ENCODE measurements at places on chromosomes 5 and 9. TPM values are rescaled to one million over a fixed set of nuclear protein-coding genes. Genes with fewer than 3 reads are reported as not detected.

The DRD1 gene
- total RNA-seq: not detected

DNA sequence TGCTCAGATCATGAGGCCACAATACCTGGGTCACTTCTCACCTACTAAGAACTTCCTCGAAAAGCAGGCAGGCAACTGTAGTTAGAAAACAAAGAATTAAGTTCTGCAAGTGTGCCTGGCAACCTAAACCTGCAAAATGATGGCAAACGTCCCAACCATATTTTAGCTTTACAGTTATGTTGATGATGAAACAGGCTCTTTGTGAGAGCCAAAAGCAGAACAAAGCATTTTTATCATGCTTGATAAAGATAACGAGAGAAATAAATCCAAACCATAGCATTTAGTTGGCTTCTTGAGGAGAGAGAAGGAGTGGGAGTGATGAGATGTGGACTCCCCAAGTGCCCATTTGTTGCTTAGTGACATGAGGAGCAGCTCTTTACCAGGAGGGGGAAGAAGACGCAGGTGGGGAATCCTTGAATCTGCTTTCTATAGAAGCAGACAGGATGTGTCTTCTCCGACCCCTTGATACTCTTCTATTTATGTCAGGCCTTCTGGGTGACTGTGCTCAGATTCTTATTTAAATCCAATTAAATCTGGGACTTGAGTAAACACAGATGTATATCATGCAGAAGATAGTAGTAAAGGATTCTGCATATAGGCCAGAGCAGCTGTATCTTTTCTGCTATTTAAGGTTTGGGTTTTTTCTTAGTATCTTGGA lies 221.2 kb downstream of the TMEM167A start:
- DNase-seq: no peak

DNA sequence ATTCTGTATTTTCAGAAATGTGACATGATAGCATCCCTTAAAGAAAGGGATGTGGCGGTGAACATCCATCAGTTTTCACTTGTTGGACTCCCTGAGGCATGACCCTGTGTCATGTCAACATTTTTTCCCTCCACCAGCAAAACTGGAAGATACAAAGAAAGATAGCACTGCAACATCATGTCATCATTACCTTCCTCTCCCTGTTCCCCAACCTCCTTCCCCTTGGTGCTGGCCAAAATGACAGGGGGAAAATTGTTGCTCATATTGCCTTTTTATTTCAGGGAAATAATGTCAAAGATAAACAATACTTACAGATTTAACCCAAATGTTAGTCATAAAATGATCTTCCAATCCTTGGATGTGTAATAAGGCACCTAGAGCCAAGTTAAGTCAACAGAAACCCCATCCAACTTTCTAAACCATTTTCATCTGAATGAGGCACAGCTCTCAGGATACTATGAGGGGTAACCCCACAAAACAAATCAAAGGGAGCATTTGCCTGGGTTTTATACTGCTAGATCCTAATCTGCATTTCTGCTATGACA lies 644.3 kb downstream of the ACTL7B start:
- DNase-seq: no peak

DNA sequence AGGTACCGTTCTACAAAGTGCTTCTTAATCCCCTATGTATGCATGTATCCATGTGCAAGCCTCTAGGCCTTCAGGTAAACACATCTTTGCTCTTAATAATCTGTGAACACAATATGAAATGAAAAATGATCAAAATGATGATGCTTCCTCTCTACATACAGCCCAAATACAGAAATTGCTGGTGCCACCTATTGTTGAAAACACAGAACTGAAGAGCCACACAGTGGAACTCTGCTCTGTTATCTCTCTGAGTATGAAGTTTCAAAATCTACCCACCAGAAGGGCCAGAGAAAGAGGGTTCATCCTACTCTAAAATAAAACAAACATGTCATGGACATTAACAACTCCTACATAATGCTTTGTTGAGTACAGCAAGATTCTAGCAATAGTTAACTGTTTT lies 71.3 kb downstream of the GLIS3 start:
- no peak for DNase-seq

GRCh38 chr5:111135363-111135762 lies 43.2 kb downstream of the WDR36 start:
- no peak for DNase-seq

Data from pulmonary artery endothelial cell (primary cell).